Stimulated activated CD4-positive, alpha-beta T cell treated with anti-CD3 and anti-CD28 coated beads, Interleukin-15, amount 100 ng/mL, for 48 hours (primary cell): ENCODE measurements at places on chromosomes 7 and 10.

- no peak for DNase-seq
Measured at GRCh38 chr10:130834170-130834569, 477.4 kb downstream of the TCERG1L start.

DNA sequence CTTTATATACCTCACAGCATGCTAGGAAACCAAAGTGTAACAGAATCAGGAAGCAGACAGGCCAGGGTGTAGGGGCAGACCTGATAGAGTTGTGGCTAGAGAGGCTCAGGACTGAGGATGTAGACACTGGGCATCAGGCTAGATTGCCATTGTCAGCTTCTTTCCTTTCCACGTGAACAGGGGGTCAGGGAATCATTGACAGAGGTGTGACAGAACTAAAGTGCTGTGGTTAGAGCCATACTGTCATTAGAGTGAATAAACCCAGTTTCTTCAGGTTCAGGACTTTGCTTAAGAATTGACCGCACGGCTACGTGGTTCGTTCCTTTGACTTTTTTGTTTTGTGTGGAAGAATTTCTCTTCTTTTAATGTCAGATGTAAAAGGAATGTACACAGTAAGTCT, 90.7 kb downstream of the CALD1 start:
- no peak for DNase-seq

- DNase-seq: no peak
Measured at GRCh38 chr10:84632866-84633265, 304.5 kb downstream of the CCSER2 start.

DNA sequence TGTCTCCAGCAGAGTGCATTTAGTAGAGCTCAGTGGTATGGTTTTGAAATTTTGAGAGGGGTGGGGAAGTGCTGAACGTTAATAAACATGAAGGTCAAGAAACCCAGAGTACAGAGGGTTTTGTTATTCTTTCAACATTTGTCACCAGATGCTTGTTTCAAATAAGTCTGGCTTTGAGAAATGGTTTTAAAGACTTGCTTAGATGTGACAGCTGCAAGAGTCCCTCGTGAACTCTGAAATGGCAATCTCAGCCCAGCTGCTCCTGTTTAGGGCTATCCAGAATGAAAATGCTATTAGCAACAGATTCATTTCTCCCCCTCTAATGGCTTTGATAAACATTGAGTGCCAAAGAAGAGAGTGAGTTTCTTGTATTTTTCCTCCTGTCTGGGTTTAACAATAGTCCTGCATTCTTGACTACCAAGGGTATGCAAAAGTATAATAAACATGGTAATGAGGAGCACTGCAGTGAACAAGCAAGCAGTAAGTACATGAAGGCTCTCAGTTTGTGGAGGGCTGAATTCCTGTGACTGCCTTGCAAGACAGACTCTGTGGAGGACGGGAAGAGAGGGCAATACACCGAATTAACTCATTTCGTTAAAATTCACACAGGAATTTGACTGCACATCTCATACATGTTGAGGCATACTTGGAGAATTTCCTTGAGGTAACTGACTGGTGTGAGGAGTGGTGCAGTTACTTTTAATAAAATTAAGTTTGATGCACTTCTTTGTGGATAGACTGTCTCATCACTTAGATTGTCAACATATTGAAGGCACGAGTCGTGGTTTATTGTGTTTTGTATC, 490.9 kb downstream of the REEP3 start:
- no peak for DNase-seq

GRCh38 chr10:5813341-5814109, at the start of gene GDI2:
Gene GDI2, minus strand, starts transcription at chr10:5813434. Its CDS starts 176 bp downstream, at chr10:5813258.
- DNase-seq: peak; percentile 97

GRCh38 chr7:6691609-6692106, 15.1 kb downstream of the ZNF12 start:
- DNase-seq: no peak

DNA sequence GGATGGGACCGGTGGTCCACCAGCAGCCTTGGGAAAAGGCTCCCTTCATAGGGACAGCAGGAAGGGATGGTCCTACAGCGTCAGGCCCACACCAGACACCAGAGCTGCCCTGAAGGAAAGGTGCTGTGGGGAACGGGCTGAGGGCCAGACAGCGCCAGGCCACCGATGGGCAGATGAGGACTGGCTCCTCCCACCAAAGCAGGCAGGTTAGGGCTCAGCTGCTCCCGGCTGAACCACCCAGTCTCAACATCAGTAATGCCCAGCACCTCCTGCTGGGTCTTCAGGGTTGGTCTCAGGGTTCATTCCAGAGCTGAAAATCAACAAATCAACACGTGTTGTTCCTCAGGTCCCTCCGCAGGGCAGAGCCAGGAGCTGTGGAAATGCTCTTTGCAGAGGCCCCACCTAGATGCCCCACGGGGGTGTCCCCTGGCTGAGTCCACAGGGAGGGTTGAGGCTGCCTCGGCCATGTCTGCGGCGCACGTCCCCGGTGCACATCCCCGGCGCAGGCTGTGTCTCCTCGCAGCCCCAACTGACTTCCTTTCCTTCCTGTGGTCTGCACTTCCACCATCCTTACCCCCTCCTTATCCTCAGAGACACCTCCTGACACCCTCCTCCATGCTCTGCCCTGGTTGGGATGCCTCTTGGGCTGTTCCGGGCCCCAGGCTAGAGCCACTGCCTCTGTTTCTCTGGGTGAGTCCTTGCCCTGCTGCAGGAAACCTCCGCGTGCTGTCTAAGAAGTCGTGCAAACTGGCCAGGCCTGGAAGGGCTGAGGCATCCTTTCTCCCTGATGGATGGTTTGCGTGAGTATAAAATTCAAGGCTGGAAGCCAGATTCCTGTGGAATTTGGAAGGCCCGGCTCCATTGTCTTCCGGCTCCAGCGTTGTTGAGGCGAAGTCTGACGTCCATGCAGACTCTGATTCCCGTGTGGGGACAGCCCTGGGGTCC, 32.8 kb upstream of the CFAP46 start:
- DNase-seq: no peak

- no peak for DNase-seq
Measured at GRCh38 chr7:21326241-21326640, 101.6 kb upstream of the SP4 start.

DNA sequence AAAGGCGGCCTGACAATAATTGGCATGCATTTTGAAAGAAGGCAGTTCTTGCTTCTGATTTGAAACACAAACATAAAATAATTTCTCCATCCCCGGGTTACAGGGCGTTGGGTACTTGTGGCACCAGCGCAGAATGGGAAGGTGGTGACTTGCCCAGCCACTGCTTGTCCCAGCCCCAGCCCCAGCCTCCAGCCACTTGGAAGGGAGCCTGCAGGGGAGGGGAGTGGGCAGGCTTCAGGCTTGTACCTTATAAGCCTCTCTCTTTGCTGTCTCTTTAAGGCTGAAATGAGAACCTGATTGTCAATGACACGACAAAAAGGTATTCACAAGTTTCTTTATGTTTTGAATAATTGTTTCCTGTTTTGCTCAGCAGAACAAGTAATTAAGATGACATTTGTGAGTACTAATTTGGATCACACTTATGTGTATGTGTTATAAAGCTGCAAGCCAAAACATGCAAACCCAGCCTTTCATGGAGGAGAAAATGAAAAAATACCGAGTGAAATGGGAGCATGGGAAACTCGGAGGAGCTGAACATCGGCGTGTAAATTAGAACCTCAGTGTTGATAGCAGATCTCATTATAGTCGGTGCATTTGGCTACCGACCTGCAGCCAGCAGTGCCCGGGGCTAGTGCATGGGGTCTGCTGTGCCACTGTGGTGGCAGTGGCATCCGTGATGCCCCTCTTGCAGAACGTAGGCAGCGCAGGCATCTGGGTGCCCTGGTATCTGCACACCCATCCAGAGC, 129.9 kb downstream of the EBF3 start:
- DNase-seq: no peak

GRCh38 chr7:72674394-72674793, 153.6 kb downstream of the TYW1B start:
- no peak for DNase-seq

- no peak for DNase-seq
Measured at GRCh38 chr7:259751-260405, 30.1 kb upstream of the FOXL3 start.

GRCh38 chr10:51302316-51302715, 228.0 kb downstream of the PRKG1 start:
- DNase-seq: no peak

GRCh38 chr7:70353946-70354335, 755.7 kb downstream of the AUTS2 start:
- no peak for DNase-seq

- no peak for DNase-seq
Measured at GRCh38 chr10:132590752-132591121, 53.1 kb downstream of the INPP5A start.

GRCh38 chr7:18654709-18655108, 159.2 kb downstream of the HDAC9 start:
- no peak for DNase-seq

- DNase-seq: no peak
Measured at GRCh38 chr10:28250782-28251181, 52.1 kb downstream of the MPP7 start.

DNA sequence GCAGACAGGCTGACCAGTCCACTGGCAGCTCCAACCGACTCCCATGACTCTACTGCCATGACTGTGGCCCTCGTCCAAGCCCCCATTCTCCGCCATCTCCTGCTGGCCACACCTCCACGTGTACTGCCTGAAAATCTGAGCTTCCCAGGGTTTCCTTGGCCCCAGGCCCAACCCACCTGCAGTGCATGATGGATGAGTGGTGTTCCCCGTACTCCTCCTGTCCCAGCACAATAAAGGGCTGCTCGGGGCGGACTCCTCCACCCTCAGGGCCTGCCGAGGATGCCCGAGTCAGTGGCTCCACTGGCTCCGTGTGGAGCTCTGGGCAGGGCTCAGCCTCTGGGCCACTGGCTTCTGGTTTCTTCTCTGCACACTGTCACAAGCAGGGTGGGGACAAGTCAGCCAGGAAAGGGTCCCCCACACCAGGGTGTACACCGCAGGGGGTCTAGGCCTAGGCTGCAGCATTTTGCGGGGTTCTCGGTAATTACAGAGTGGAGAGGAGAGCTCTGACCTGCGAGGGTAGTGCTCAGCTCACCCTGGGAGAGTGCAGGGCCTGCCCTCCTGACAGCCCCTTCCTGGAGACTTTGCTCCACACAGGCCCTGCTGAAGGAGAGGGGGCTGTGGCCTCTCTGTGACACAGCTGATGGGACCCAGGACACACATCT, 15.2 kb downstream of the WDR91 start:
- DNase-seq: no peak

GRCh38 chr10:4488904-4489303, 337.1 kb upstream of the AKR1E2 start:
- DNase-seq: no peak

DNA sequence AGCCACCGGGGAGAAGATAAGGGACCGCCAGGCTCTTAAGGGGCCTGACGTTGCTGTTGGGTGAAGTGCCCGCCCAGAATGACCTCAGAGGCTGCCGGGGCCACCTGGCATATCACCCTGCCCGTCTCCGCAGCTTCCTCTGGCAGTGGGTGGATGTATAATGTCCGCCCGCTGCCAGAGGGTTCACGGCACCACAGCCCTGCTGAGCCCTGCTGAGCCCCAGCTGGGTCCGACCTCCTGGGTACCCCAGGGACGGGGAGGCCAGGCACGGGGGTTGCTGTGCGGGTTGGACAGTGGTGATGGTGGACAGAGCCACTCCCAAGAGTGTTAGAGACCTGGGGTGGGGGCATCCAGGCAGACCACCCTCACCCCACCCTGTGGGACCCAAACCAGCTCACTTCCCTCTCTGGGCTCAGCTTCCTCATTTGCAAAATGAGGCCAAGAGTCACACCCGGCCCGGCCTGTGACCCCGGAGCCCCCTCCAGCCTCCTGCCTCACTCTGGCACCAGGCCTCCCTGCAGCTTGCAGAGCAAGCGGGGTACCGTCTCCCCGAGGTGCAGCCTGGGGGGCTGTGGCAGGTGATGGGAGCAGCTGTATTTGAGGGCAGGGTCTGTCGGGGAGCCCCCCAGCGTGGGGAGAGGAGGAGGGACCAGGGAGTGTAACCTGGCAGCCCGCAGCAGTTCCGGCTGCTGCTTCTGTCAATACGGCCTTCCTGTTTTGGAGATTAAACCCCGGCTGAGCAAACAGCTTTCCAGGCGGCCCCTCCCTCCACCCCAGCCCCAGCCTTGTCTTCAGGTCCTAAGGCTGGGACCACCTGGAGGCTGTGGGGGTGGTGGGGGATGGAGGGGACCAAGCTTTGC, 8.4 kb upstream of the LFNG start:
- peak; percentile 50 for DNase-seq

GRCh38 chr10:79938728-79939406, 10.0 kb downstream of the SFTPD start:
- no peak for DNase-seq

DNA sequence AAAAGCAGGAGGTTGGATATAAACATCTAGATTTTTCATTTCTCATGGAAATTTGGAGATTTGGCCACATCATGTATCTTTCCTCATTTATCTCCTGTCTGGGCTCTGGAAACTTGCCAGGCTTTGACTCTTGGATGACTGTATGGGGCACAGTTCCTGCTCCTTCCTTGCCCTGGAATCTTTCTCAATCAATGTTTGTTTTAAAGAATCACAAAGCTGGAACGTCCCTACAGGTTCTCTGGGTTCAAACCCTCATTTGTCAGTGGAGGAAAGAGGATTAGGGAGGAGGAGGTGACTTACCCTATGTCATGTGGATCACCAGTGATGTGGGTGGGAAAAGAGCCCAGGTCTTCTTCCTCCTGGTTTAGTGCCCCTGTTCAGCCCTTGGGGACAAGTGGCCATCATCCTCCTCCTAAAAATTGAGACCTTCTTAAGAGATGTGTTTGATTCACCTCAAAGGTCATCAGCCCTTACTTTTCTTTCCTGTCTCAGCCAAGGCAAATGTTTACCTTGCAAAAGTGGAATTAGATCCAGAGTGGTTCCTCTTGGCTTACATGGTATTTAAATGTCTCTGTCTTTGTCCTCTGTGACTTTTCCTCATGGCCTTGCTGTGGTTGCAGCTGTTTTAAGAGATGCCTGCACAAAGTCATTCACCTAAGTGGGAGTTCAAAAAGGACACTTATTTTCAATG, 38.8 kb upstream of the PDZD8 start:
- no peak for DNase-seq

DNA sequence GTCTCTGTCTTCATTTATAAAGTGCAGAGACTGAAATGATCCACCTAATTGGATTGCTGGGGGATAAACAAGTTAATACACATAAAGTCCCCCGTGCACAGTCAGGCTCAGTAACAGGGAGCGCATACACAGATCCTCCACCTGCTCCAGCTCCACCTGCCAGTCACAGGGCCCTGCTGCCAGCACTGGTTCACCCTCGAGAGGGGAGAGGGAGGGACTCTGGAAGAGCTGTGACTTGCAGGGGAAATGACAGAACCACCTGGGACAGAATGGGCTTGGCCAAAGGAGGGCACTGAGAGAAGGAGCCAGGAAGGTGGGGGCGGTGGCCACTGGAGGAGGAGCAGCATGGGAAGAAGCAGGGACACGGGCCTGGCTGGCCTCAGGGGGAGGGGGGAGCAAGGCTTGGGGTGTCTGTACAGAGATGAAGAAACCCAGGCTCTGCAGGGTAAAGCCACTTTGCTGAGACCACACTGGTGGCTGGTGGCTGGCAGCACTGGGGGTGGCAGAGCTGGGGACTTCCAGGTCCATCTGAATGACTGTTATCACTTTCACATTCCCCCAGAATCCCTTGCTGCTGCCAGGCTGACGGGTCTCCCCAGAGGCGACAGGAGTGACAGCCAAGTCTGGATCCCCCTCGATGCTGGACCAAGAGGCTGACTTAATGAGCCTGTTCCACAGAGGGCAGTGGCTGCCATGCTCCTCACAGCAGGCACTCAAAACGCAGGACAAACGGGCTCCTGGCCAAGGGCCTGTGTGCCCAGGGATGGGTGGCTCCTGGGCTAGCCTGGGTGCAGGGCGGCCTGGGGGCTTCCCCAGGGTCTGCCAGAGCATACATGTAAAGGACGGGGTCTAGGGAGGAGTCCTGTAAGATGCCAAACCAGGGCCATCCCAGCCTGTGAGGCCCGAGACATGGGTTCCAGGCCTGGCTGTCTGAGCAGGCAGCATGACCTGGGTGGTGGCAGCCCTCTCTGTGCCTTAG, 151.1 kb downstream of the SH3PXD2A start:
- no peak for DNase-seq
